SIG-M5 (cell line): ENCODE measurements at places on chromosomes 12 and 14.

GRCh38 chr12:3084742-3085141 is 7.6 kb downstream of the TSPAN9 start:
- no peak for DNase-seq

GRCh38 chr12:56932867-56933266 is 1.3 kb downstream of the SDR9C7 start:
- DNase-seq: no peak

DNA sequence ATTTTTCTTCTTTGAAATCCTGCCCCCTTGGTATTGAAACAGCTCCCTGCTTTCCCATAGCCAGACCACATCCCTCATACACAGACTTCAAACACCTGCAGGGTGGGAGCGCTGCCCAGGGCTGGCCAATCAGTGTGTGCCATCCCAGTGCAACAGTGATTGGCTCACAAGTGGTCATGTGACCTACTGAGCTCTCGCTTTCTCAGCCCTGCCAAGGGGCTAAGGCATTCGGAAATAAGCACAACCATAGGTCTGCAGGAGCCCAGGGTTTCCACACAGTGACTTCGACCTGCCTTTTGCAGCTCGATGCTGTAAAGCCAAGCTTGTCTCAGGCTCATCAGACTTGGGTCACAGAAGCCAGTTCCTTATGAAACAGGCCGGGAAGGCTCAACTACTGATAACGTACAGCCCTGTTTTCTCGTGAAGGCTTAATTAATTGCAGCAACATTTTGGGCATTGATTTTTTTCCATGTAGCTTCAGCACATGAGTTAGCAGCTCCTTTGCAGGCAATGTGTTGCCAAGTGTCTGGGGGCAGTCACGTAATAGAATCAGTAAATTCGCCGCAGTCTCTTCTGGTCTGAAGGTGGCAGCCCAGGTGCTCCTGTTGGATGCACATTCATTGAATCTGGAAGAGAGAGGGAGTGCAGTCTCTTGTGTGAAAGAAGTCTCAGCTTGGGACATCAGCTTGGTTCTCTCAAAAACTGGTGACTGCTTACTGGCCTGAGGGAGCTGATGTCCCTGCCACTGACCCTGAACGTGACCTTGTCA is 1091.8 kb downstream of the AACS start:
- DNase-seq: no peak

DNA sequence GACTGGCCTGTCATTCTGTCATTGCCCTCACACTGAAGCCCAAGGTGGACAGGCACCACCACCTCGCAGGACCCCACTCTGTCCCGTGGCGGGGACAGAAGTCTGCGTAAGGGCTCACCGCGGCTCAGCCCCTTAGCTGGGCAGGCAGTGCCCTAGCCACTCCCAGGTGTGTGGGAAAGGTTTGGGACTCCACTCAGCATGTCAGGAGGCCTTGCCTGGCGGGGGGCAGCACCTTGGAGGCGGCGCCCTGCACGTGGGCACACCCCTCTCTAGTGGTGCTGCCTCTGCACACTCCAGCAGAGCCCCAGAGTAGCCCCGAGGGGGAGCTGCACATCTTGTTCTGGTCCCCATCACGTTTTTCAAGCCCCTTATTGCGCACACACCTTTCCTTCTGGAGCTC is 35.6 kb downstream of the FIGNL2 start:
- DNase-seq: no peak
